ENCODE measurements at places on chromosomes 2 and 18.
A peak's percentile ranks its signal among the peaks of the same experiment; 100 is the strongest.

DNA sequence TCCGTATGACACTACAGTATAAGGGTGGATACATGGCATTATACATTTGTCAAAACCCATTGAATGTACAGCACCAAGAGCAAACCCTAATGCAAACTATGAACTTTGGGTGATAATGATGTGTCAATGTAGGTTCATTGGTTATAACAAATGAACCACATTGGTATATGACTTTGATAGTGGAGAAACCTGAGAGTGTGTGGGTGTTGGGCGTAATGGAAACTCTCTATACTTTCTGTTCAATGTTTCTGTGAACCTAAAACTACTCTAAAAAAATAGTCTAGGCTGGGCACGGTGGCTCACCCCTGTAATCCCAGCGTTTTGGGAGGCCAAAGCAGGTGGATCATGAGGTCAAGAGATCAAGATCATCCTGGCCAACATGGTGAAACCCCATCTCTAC, 6.5 kb upstream of the ACTG2 start:
- DNase-seq: no peak

GRCh38 chr2:238461051-238461450, 34.3 kb downstream of the ASB1 start:
- DNase-seq: no peak

DNA sequence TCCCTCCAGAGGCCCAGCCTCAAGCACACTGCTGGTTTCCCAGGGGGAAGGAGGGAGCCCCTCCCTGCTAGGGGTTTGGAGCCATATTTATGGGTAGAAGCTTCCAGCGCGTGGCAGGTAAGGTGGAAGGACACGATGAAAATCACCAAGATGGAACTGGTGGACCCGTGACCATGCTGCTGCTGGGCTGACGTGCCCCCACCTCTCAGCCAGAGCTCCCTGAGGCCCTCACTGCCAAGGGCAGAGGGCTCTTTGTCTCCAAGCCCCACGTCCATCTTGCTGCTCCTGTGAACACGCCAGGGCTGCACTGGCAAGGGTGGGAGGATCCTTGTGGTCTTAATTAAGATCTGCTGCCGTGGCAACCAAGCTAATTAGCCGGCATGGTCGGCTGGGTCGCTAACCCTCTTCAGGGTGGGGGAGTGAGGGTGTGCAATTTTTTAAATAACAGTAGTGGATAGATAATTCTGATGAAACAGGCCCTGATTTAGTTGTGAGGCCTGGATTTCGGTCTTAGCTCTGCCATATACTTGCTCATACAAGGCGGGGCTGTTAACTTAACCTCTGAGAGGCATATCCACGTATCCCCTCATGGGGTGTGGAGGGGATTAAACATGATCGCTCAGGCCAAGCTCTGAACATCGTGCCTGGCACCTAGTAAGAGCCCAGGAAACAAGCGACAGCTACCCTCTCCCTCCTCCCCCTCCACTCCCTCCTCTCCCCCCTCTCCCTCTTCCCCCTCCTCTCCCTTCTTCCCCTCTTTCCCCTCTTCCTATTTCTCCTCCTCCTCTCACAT, 232.8 kb downstream of the CELF4 start:
- peak; percentile 77 for DNase-seq

DNA sequence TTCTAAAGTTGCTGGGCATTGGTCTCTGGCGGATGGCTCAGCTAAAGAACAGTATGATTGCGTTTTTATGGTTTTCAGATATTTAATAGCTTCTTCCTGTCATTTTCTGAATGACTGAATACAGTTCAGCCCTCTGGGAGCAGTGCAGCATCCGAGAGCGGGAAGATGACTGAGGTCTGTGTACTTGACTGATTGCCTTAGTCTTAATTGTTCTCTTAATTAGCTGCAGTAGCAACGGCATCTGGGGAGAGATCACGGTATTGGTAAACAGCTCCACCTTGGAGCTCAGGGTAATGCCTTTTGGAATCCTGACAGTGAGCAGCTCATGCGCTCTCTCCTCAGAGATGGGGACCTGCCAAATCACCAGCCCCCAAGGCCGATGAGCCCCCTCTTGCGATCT, 481.4 kb upstream of the SPRED2 start:
- DNase-seq: peak; percentile 14

GRCh38 chr2:30770816-30771576, 36.2 kb downstream of the CAPN13 start:
- DNase-seq: no peak

DNA sequence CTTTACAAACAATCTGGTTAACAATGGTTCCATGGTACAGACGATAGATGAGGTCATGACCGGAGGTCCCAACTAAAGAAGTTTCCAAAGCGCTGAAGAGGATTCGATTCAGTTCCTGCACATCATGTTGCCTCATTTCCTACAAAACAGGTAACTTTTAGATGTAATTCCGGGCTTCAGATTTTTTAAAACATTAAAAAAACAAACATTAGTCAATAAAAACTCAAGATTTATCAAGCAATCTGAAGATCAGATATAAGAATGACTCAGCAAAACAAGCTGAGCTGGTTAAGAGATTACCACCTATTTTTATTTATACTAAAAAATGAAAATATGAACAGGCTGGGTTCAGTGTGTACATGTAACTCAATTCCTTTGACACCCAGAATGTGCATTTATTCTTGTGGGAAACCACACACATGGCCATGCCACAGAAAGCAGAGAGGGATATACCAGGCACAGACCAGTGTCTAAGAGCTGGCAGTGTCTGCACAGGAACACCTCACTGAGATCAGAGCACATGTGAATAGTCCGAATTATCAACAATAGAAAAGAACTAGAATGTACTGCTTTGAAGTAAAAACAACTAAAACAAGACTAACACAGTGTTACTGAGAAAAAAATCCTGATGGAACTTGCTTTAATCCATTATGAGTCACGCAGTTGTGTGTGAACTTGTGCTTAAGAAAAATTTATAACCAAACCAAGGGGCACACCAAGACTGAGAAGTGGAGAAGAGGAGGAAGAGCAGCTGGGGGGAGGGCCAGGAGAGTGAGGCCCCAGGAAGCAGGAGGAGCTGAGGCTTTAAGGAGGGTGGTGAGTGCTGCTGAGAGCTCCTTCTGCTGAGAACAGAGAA, 9.5 kb downstream of the USP40 start:
- DNase-seq: no peak

DNA sequence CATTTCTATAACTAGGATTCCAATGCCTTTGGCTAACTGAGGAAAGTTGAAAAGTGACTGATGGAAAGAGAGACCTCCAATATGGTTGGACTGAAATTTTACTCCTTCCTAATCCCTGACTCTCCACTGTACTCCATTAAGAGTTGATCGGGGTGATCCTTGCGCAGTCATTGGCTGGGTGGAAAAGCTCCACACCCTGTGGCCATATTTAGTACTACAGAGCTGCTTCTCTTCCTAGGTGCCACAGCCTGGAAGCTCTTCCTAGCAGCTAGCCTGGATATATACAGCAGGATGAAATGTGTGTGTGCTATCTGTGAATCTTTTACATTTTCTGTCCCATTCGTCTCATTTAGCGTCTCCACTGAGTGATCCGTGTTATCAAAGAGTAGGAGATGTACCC, 71.2 kb downstream of the MEP1B start:
- no peak for DNase-seq

- DNase-seq: no peak
Observed at GRCh38 chr18:37219257-37219656, 346.3 kb downstream of the CELF4 start.

- no peak for DNase-seq
Observed at GRCh38 chr18:11850821-11851145, 430 bp upstream of the CHMP1B start.

DNA sequence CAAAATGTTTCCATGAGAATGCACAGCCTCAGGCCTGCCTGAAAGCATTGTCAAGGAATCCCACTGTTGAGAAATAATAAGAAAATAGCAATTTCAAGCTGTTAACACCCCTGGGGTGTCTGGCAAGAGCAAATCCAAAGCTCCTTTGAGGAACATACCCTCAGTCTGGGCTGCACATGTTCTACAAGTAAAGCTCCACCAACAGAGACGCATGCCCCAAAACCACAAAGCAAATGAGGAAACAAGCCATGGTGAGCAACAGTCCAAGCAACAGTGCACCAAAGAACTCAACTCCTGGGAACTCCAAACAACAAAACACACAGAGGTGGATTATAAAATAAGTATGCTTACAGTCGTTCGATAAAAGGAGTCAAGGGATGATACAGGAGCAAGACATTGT, 40.3 kb downstream of the CYP27C1 start:
- no peak for DNase-seq

DNA sequence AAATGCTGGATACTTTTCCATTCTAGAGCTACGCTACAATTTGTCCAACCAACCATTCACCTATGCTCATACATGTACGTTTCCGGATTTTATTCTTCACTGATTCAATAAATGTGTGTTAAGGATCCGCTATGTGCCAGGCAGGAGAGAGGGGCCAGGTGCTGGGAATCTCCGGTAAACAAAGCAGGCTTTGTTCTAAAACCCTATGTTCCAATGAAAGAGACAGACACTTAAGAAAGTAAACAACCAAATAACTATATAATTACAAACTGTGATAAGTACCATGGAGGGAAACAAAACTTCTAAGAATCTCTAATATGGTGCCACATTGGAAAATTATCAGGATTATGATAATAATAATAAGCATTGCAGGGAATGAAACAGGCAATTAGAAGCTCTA, 22.2 kb upstream of the POMC start:
- DNase-seq: no peak

DNA sequence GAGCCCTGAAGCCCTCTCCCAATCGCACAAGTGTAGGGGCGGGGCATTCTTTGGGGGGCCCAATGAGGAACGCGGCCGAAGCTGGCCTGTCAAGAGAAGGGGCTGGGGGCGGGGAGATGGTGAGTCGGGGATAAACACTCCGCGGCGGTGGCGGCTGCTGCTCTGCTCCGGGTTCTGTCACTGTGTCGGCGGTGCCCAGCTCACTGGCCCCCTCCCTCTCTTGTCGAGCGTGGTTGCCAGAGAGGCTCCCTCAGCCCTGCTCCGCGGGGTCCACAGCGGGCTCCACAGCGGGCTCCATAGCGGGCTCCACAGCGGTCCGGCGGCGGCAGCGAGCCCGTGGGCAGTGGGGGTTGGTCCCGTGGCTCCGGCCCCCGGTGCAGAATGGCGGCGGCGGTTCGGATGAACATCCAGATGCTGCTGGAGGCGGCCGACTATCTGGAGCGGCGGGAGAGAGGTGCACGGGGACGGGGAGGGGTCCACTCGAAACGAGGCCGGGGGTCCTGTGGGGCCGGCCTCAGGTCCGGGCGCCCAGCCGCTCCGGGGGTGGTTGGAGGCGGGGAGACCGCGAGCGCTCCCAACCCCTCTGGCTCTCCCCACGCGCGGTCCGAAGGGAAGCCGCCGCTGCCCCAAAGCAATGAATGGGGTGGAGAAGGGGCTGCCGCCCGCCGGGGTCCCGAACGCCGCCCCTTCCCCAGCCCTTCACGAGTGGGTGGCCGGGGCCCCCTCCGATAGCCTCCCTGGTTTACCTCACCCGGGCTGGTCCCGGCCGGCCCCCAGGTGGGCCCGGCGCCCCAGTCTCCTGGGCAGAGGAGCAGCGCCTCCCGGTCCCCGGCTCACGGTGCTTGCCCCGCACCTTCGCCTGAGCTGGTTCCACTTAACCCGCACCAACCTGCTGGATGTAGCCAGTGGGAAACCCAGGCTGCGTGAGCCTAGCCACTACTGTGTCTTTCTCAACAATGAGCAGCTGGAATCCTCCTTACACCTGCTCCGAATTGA, at the start of gene MXD1:
Gene MXD1, plus strand, starts transcription at position 160 of the 996 bp plus-strand sequence. Its CDS starts 222 bp downstream, at position 382.
- peak; percentile 75 for DNase-seq

DNA sequence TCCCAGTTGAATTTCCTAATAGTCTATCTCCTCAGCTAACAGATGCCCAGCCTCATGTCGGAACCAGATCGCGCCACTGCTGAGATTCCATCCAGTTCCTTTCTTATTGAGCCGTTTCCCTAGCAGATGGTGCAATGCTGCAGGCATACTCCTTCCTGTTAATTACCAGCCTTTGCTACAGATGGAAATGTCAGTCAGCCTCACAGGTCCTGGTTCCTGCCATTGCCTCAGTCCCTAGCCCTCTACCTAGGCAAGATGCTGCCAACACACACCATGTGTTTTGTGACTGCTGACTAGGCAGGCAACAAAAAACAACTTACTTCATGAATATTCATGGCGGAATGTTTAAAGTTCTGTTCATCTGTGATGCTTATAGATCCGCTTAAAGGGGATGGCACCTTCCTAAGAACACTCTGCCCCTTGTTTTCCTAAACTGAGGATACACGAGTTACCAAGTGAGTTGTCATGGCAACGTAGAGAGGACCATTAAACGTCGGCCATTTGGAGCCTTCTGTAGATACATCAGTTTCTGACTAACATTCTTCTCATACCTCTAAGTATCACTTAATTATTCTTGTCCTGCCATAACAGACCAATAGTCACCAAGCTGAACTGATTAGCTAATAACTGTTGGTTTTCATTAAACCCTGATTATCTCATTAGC, 749.5 kb downstream of the RNF144A start:
- no peak for DNase-seq
